ENCODE measurements at places on chromosomes 7 and 10. TPM values are rescaled to one million over a fixed set of nuclear protein-coding genes. Genes with fewer than 3 reads are reported as not detected.

- peak; percentile 28 for DNase-seq
Observed at GRCh38 chr10:100183481-100183880, 2.3 kb downstream of the ERLIN1 start.

The ELN gene
- total RNA-seq = not detected

DNA sequence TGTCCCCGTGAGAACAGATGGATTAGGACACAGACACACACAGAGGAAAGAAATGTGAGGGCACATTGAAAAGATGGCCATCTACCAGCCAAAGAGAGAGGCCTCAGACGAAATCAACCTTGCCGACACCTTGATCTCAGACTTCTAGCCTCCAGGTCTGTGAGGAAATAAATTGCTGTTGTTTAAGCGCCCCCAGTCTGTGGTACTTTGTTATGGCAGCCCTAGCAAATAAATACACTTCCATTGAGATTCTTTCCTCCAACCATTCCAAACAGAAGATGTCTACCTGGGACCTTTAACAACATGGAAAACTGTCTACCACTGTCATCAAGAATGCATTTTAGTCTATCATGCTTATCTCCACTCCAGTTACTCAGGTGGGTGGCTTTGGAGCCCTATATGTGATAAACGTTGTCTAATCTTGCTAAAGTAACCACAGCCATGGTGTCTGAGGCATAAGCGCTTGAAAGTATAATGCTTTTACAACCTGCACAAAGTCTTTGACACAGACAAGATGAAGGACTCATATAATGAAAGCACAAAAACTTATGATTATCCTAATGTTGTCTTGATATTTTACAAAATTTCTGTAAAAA, 244.3 kb downstream of the MTERF1 start:
- no peak for DNase-seq

DNA sequence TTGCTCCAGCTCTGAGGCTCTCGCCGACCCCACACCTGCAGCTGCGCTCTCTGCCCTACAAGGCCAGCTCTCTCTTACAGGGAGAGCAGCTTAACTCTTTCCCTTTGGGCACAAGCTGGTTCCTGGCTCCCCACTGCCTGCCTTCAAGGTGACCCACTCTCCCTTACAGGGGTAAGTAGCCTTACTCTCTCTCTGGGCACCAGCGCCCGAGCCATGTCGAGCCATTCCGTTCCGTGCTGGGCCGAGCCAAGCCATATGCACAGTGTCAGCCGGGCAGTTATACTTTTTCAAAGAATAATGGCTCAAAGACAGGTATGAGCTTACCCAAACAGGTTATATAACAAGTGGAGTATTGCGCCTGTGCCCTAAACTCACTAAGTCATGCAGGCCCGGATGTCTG, 44.6 kb downstream of the VIM start:
- no peak for DNase-seq

DNA sequence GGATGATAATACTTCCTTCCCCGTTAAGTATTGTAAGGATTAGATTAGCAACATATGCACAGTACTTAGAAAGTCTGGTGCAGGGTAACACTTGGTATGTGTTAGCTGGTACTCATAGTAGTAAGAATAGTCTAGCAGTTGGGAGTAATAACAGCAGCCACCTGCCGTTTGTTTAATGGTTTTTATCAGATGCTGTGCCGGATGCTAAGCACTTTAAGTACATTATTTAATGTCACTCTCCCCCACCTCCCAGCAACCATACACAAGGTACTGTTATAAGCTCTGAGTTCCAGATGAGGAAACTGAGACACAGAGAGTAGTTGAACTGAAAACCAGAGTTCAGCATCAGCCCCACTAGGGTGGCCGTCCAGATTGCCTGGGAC, 60.1 kb downstream of the ZMIZ1 start:
- DNase-seq = no peak

- DNase-seq = no peak
Observed at GRCh38 chr7:108239501-108240225, 109.5 kb upstream of the LAMB4 start.

The METTL27 gene
- total RNA-seq = 1.6 TPM

- DNase-seq = no peak
Observed at GRCh38 chr7:95886501-95887090, 114.2 kb downstream of the DYNC1I1 start.

- DNase-seq = no peak
Observed at GRCh38 chr10:92122941-92123450, 167.9 kb downstream of the CPEB3 start.

The SNX13 gene
- total RNA-seq = 25.8 TPM

DNA sequence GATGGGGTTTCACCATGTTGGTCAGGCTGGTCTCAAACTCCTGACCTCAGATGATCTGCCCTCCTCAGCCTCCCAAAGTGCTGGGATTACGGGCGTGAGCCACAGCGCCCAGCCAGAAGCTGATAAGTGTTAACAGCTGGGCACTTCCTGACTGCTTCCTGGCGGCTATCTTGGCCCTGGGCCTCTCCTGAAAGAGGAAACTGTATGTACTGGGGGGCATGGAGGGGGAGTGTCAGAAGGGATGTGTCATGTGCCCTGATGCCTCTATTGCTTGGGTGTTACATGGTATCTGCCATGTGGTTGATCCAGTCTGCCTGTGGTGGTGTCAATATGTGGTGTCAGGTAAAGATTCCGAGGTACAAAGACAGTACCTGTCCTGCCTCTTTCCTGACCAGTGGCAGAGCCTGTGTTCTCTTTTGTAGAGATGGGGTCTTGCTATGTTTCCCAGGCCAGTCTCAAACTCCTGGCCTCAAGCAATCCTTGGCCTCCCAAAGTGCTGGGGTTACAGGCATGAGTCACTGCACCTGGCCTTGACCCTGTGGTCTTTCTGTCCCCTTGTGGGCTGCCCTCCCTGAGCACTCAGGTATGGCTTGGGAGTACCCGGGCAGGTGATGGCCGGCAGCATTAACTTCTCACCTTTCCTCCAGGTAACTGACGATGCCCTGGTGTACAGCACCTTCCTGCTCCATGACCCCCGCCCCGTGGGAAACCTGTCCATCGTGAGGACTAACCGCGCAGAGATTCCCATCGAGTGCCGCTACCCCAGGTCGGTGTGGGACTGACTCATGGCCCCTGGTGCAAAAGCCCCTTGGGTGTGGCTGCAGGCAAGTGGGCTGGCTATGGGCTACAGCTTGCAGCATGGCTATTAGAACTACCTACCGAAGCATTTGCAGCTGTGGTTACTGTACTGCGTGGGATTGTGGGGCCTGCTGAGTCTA, 4.4 kb downstream of the ZP3 start:
- DNase-seq = no peak

DNA sequence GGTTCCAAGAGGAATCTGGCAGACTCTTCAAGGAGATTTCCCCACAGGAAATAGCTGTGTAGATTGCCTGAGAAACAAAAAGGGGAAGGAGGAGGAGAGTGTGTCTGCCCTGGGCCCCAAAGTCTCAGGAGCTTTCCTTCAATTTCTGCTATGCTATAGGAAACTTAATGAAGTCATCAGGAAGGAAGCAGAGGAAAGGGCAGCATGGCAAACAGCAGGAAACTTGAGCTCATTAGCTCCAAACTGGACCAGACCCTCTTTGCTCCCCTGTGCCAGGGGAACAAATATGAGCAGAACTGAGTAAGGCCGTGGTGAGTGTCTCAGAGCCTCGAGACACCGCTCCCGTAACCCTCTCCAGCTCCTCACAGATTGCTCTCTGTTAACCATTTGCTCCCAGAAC, 4.8 kb upstream of the KCNIP2 start:
- no peak for DNase-seq

The LIPF gene
- total RNA-seq = not detected

- no peak for DNase-seq
Observed at GRCh38 chr7:28409716-28410627, 2.3 kb upstream of the CREB5 start.

DNA sequence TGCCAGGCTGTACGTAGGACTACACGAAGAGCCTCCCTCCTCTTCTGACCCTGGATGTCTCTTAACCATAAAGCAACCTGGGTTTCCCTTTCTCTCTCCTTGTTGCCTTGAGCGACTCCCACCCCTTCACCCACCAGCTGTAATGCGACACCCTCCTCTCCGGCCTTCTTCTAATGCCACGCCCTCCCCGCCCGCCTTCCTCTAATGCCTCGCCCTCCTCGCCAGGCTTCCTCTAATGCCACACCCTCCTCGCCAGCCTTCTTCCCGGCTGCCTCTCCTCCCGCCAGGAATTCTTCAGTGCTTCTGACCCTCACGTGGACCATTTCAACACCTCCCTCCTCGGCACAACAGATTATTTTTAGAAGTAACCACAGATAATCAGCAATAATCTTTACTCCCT, 348.5 kb upstream of the SHH start:
- no peak for DNase-seq

Data from CD4-positive, alpha-beta T cell (primary cell).